CD4-positive, alpha-beta T cell treated with Interleukin-17A for 1 hour (primary cell): ENCODE measurements at places on chromosomes 5 and 9.

- DNase-seq = no peak
Observed at GRCh38 chr9:6975198-6975597, 217.4 kb downstream of the KDM4C start.

DNA sequence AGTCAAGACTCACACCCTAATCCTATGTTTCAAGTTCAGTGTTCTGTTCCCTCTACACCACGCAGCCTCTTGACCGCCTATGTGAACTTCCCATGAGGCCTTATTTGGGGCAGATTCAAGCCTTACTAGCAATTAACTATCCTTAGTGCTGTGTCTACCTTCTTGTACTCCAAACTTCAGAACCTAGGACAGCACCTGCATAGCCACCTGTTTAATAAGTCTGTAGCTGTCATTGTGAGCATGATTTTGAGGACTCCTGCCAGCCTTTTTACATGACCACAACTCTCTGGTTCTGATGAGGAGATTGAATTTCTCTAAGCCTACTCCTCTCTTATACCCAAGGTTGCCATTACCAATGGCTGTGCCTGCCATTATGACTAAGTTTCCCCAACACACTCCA, 50.8 kb upstream of the PCSK1 start:
- DNase-seq = no peak

DNA sequence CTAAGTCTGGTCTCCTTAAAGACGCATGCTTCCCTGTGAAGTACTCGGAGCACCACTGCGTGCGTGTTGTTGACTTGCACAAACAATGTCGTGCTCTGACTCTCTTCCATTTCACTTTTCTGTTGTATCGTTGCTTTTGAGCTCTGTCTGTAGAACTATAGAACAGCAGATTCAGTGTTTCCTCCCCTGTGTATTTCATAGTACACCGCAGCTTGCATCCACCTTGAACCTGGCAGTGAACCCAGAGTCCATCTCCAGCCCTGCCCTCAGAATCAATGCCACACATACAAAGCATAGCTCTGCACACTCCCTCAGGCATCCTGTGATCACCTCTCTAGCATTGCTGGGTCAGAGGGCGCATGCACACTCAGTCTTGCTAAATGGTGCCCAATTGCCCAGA, 37.2 kb upstream of the ADAMTS2 start:
- no peak for DNase-seq

GRCh38 chr9:95017661-95018060, 291.2 kb downstream of the AOPEP start:
- no peak for DNase-seq

- DNase-seq = no peak
Observed at GRCh38 chr9:128411364-128412119, 9.1 kb upstream of the CERCAM start.

DNA sequence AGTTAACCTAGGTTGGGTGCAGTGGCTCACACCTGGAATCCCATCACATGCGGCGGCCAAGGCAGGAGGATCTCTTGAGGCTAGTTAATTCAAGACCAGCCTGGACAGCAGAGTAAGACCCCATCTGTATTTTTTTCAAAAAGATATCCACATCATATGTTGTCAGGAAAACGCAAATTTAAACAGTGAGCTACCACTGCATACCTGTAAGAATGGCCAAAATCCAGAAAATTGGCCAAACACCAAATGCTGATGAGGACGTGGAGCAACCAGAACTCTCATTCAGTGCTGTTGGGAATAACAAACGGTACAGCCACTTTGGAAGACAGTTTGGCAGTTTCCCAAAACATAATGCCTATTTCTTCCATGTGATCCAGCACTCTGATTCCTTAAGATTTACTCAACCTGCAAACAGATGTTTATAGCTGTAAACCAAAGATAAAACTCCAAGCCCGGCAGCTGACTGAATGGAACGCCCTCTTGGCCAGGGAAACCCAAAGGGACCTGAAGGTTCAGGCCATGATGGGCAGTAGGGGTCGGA, 12.4 kb downstream of the CEL start:
- no peak for DNase-seq

- DNase-seq = no peak
Observed at GRCh38 chr9:13143281-13143680, 136.2 kb downstream of the MPDZ start.

GRCh38 chr9:124501771-124502320, 5.4 kb downstream of the NR5A1 start:
- DNase-seq = no peak

DNA sequence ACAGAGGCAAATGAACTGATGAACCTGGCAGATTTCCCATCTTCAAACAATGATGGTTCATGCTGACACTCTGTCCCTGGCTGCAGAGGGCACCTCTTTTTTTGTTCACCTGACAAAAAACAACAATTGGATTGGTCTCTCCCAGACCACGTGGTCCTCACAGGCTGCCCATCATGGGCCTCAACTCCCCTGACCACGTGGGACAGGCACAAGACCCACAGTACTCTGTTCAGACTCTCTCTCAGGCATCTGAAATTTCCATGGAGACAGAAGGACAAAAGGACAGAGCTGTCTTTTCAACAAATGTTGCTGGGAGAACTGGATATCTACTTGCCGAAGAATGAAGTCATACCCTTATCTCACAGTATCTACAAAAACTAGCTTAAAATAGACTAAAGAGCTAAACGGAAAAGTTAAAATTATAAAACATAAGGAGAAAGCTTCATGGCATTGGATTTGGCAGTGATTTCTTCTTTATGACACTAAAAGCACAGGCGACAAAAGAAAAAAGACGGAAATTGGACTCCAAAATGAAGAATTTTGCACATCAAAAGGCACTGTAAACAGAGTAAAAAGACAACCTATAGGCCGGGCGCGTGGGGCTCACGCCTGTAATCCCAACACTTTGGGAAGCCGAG, 12.2 kb upstream of the DRD1 start:
- DNase-seq = no peak

DNA sequence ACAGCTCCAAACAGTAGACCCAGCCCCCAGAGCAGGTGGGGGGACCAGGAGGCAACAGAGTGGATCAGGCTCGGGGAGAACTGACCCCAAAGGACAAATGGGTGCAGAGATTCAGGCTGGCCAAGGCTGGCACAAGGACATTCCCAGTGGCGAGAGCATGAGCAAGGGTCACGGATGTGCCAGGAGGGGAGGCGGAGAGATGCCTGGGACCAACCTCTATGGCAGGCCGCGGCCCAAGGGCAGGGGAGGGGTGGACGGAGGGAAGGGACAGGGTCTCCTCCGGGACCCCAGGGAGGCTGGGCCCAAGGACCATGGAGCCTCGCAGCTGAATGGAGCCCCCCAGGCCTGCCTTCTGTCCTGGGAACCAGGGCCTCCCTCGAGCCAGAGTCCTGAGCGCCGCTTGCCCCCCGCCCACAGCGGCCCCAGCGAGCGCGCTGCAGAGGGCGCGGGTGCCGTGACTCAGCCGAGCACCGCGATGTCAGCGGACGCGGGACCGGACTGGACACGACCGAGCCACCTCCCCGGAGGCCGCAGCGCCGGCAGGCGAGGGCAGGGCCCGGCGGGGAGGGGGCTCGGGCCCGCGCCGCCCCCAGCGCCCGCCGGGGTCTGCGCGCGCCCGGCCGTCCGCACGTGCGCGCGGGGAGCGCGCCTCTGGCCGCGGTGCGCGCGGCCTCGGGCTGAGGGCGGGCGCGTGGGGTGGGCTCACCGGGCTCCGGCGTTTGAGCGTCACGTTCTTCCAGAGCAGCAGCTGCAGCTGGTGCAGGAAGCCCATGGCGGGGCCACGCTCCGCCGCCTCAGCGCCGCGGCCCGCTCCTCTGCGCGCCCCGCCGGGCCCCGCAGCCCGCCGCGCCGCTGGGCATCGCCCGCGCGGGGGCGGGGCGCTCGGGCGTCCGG, at the start of gene ABCA2:
ABCA2 (minus strand) TSS at position 869 of the 894 bp plus-strand sequence; CDS start at position 772, 97 bp downstream.
- no peak for DNase-seq

DNA sequence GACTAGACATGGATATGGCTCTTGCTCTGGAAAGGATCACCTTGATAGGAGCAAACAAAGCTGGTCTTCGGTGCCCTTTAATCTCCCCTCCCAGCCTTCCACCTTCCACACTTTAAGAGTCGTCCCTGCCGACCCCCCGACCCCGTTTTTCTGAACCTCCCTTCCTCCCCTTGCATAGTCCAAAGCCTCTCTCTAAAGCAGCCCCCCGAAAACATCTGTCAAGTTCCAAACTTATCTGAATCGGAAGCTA, 423 bp upstream of the NUP214 start:
- no peak for DNase-seq

GRCh38 chr5:77845324-77845646, 69.1 kb upstream of the TBCA start:
- no peak for DNase-seq

- no peak for DNase-seq
Observed at GRCh38 chr9:88645172-88645878, 110.3 kb downstream of the NXNL2 start.

DNA sequence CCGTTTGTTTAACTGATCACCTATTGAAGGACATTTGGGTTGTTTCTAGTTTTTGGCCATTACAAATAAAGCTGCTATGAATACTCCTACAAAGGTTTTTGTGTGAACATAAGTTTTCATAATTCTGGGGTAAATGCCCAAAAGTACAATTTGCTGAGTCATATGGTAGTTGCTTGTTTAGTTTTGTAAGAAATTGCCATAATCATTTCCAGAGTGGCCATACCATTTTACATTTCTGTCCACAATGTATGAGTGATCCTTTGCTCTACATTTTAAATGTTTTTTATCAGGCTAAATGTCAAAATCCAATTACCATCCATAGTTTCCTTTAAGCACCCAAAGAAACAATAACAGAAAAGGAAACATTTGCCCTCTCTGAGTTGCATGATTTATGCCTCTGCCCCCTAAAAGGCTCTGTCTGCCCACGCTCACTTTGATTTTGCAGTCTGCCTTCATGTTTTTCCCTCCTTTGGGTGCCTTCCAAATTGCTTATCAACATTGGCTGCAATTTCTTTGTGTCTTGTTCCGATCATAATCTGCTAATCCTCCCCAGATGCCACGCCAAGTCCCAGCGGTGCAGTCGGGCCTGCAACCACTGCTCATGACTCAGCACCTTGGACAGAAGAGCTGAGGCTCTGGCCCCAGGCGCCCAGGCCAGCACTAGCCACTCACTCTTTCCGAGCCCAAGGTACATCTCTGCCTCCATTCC, 339.2 kb downstream of the PIK3R1 start:
- DNase-seq = no peak

DNA sequence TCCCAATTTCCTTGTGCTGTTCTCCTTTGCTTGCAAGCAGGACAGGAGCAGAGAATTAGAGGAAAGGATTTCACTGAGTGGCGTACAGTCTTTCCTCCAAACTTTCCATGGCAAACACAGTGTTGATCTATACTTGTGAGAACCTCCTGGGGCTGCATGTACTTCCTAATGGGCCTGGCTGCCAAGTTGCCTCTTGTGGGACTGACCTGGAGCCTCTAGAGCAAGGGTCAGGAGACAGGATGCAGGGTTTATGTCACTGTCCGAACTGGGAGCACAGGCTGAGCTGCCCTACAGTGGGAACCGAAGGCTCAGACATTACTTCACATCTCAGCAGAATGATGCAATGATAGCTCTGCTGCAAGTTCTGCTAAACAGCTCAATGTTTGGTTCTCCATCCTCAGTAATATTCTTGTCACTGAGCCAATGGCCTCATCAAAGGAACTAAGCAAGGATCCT, 102.3 kb downstream of the ENC1 start:
- DNase-seq = peak; percentile 6

GRCh38 chr5:3593771-3594509, 1.7 kb upstream of the IRX1 start:
- no peak for DNase-seq

GRCh38 chr9:91246846-91247245, 114.9 kb downstream of the AUH start:
- DNase-seq = no peak

GRCh38 chr5:44048276-44048984, 340.8 kb downstream of the FGF10 start:
- DNase-seq = no peak

DNA sequence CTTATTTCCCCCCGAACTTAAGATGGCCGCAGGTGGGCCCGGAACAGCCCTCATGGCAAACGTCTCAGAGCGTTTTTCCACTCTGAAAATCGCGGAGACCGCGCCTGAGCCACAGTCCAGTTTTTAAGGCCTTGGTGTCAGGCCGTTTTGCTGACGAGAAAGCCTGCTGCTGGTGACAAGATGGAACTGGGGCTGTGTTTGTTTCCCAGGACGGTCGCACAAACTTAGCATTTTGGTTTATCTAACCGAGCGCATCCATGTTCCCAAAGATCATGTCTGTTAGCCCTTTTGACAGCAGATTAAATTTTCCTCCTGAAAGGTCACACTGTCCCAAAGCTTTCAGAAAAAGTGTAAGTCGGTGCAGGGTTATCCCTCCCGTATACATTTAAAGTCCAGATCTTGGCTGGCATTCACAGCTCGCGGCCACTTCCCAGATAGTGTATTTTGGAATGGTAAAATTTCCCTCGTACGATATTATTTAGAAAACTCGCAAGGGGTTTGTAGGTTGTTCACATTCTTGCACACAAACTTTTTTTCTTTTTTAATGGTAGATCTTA, 812 bp downstream of the SREK1 start:
- DNase-seq = no peak

- DNase-seq = no peak
Observed at GRCh38 chr5:72659726-72660125, 152.5 kb upstream of the ZNF366 start.

DNA sequence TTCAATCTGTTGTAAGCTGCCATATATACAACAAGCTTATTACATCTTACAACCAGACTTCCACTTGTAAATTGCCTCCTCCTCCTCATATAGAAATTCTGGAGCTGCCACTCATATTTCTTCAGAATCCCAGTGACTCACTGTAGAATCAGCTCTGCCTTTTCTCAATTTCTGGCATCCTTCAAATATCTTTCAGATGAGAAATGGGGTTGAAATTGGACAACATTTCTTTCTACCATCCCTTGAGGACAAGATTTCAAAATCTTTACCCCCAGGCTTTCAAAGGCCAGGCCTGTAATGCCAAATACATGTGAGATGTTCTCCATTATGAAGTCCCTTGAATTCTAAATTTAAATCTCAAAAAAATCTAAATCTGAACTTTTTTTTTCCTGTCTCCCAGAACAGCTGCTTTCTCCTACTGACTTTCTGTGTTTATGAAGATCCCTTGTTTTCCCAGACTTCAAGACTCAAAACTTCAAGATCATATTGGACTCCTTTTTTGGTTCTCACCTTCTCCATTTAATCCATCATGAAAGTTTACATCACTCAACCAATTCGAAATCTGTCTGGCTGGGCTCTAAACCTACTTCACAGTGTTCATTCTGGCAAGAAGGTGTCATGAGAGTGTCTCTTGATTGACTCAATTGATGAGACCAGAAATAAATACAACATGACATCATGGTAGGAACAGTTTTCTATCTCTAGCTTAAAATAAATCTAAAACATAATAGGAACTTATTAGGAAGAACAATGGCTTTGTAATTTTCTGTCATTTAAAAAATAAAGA, 109.8 kb downstream of the HMHB1 start:
- DNase-seq = no peak

GRCh38 chr9:115522912-115523311, 405.0 kb upstream of the TNC start:
- DNase-seq = no peak

DNA sequence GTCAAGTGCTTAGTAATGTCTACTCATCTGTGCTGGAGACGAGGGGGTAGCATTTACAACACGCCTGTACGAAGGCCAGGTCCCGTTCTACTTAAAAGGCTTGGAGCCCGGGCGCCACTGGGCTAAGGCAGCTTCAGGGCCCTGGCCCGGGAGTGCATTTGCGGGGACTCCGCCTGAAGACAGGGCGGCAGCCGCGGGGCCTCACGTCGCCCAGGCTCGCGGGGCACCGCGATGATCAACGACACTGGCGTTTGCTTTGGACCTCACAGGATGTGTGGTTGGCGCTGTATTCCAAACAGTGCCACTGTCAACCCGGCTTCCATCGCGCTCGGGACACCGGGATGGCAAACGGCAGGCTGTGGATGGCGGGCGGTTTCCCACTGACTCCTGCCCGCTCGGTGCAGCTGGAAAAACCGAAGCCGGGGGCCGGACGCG, 1.1 kb upstream of the TENT4A start:
- peak; percentile 52 for DNase-seq
